Kidney (tissue), 22 donors: ENCODE measurements at places on chromosomes 12 and 14. TPM values are rescaled to one million over a fixed set of nuclear protein-coding genes. Genes with fewer than 3 reads are reported as not detected.

The KCNH3 gene
- 1.4 TPM for polyA plus RNA-seq

DNA sequence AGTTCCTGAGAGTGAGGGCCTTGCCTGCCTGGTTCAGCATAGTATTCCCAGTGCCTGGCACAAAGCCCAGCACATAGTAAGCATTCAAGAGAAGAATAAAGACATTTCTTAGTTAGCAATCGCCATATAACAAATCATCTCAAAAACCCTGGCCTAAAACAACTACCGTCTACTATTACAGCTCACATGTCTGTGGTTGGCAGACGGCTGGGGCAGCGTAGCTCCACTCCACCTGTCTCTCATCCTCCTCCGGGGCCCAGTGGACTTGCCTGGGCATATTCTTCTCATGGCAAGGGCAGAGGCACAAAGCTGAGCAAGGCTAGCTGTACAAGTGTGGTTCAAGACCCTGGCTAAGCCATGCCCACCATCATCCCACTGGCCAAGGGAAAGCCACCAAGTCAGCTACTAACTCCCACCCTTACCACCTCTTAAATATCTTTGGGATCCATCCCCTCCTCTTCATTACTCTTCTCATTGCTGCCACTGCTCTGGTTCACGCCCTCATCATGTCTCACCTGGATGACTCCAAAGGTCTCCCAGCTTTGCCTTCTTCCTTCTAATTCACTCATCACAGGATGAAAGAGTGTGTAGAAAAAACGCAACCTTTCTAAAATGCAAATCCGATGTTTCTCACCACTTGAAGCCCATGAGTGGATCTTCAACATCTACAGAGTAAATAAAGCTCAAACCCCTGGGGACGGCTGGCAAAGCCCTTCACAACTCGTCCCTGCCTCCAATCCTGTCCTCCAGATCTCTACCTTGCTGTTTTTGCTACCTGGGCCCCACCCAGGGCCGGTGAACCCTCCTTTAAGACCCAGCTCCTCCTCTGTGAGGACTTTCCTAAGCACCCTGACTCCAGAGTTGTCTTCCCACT is 10.4 kb downstream of the TMEM229B start:
- DNase-seq: no peak

DNA sequence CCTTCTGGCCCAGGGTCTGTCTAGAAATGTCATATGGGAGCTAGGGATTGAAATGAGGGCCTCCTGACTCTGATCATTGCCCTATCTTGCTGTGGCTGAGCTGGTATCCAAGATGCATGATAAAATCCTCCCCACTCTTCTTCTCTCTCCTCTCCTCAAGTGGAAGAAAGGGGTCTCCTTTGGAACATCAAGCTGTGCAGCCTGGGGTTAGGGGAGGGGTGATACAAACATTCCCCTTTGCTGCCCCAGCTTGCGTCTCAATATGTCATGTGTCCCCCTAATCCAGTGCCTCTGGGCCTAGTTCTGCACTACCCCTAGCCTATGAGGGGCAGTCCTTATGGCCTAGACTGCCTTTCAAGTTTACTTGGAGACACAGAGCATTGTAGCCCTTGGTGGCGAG is 8.5 kb downstream of the RDH16 start:
- DNase-seq: no peak

DNA sequence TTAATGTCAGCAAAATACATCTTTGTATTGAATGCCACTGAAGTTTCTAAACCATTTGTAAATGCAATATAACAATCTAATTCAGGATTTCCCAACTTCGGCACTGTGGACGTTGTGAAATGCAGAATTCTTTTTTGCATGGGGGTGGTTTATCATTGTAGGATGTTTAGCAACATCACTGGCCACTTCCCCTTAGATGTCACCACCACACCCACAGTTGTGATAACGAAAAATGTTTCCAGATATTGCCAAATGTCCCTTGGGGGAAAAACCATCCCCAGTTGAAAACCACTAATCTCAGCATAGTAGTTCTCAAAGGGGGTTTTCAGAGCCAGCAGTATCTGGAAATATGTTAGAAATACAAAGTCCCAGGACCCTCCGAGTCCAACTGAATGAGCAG is 203.3 kb downstream of the NAV3 start:
- no peak for DNase-seq

GRCh38 chr14:106837870-106838269 is 1311.5 kb downstream of the TMEM121 start:
- DNase-seq: no peak

DNA sequence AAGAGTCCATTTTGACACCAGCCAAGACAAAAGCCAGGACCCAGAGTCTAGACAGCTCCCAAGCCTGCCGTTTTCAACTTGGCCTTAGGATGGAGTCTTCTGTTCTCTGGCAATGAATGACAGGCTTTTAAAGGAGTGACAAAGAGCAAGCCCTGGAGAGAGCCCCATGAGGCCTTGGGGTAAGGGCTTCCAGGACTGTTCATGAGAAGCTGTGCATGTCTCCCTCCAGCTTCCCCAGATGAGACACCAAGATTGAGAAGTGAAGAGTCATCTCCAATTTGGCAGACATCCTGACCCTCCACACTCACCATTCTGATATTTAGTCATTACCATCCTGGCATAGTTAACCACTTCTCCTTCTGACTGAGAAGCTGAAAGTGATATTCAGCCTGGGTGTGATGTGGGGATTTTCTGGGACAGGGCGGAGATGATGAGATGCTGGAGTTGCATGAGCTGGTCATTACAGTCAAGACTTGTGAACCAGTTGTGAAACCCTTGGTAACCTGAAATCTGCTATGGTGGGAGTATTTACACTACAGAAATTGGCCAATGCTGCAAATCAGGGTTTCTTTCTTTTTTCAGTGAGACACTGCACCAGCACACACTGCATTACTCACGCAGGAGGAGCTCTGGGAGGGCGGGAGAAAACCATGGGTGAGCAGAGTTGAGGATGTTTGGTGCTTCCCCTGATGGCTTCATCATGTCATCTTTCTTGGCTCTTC is 77.8 kb downstream of the VCPKMT start:
- no peak for DNase-seq

The DYRK2 gene
- polyA plus RNA-seq: 2.8 TPM

DNA sequence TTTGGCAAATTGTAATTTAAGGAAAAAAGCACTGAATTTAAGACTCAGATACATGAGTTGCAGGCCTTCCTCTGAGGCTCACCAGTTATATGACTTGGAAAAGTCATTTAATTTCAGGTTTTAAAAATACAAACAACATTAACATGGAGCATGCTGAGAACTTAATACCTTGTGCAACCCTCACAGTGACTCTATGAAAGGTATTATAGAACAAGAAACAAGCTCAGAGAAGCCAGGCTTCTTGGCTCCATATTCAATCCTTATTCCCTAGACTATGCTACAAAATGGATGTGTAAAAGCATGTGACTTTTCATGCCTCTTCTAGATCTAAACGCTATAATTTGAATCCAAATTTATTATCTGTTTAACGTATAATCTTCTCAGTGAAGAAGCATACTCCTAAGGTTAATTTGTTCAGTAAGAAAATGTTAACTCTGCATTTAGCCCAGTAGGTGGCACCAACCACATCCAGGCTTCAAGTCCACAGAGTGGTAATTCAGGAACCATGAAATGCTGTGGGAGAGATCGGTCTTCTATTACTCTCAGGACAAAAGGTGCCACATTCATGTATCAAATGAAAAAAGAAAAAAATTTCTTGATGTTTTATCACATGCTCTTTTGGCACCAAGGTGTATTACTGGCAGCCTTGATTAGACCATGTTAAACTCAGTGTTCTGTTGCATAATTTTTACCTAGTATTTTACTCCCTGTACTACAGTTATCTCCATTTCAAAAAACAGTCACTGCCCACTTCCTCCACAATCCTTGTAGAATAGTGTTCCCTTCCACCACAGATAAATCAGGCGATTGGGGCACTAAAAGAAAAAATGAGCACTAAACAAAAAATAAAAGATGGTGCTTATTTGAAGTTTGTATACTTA is 9.3 kb downstream of the CCDC196 start:
- DNase-seq: peak; percentile 89

DNA sequence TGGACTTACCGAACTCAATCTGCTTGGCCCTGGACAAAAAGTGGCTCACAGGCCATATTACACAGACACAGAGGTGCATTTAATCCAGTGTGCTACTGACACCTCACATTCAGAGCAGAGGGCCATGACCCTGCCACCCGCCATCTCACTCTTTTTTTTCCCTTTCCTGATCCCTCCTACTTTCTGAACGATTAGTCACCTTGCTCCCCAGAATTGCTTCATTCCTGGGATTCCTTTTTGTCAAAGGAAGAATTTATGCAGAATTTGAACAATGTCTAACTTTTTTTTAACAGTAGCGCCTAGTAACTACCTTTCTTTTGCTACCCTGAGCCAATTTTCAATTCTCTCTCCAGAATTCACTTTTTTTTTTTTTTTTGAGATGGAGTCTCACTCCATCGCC is 4.6 kb downstream of the PKP2 start:
- no peak for DNase-seq

GRCh38 chr12:6383572-6384498 is at the start of gene LTBR:
LTBR (plus strand) TSS chr12:6384162; CDS start chr12:6384359, 197 bp downstream.
- peak; percentile 87 for DNase-seq

- no peak for DNase-seq
Measured at GRCh38 chr14:78424311-78424710, 254.1 kb downstream of the NRXN3 start.

GRCh38 chr14:69574263-69574953 is at the start of gene CCDC177:
CCDC177 (minus strand) TSS chr14:69574871; CDS start chr14:69573622, 1,249 bp downstream.
- peak; percentile 78 for DNase-seq
